ENCODE measurements at places on chromosomes 6 and 20.
A peak's percentile ranks its signal among the peaks of the same experiment; 100 is the strongest.

- DNase-seq = no peak
These were observed 88.2 kb downstream of the ZFP64 start for GRCh38 chr20:52103335-52103912.

DNA sequence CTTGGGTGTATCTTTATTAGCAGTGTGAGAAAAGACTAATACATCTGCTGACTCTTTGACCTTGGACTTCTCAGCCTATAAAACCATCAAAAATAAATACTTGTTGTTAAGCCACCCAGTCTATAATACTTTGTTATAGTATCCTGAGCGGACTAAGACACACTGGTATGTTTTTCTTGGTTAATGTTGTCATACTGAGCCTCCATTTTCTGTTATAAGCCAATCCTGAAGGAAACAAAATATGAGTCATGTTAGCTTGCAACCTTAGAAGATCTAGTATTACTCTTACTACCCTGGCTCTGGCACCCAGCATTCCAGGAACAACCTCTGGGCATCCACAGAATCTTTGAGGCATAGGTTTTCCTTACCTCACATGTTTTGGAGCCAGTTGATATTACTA, 307.2 kb downstream of the FRK start:
- no peak for DNase-seq

GRCh38 chr6:169490246-169490641, 211.6 kb downstream of the WDR27 start:
- DNase-seq = no peak

DNA sequence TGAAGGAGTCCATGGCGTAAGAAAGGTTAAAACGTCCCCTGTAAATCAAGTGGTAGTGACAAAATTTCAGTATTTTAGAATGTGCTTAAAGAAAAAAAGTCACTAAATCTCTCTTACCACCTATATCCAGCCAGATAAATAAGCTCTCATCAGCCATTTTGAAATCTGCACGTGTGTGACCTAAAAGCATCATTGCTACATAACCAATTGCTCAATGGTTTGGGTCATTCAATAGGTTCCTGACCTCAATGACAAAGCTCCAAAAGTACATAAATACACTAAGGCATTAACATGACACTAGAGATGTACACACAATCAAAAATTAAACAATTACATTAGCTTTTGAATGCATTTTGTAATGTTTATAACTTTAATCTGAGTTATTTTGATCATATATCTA, 272.4 kb downstream of the GMDS start:
- DNase-seq = no peak

DNA sequence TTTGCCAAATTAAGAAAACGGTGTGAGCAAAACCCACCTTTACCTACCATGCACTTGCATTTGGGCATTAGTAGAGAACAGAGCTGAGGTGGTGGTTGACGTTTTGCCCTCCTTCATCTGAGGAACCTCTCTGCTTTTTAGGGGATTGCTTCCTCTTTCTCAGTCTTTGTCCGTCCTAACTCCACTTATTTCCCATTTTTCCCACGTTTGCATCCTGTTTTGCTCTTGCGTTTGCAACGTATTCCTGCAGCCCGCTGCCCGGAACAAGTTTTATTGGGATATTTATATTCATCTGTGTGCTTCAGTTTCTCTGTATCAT, 374 bp upstream of the SERINC1 start:
- no peak for DNase-seq

GRCh38 chr6:149138089-149138488, 179.4 kb upstream of the TAB2 start:
- no peak for DNase-seq

- DNase-seq = no peak
These were observed 61.7 kb upstream of the SUPT3H start for GRCh38 chr6:45439459-45439858.

DNA sequence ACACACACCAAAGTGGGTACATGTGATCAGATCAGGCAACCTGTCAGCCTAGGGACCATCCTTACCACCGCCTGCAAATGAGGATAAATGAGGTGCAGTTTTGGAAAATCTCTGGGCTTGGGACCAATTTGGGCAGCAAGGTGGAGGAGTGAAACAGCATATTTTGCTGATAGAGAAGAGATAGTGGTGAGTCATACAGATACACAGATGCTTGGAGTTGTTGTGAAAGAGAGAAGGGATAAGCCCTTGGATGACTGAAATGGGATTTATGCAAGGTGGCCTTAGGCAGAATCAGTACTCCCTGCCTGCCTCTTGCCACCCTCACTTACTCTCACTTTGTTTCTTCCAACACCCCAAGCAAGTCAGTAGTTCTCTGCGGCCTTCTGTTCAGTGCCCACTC, 34.7 kb downstream of the BMP2 start:
- DNase-seq = no peak

GRCh38 chr20:58712151-58712791, 19.7 kb downstream of the NPEPL1 start:
- no peak for DNase-seq

DNA sequence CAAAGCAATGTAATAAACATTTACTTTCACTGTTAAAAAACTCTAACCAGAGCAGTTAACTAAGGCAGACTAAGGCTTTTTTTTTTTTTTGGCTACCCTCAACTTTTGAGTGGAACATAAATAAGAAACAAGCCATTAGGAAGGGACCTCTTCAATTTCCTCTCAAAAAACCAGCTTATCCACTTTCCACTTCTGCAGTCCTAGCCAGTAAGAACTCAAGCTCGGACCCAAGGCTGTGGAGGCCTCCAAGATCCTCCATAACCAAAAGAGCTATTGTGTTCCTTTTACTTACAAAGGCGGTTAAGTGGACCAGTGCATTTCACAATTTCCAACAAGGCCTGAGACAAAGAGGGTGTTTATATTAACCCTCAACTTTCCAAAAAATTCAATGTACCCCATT, 5.3 kb downstream of the KCNK5 start:
- no peak for DNase-seq

DNA sequence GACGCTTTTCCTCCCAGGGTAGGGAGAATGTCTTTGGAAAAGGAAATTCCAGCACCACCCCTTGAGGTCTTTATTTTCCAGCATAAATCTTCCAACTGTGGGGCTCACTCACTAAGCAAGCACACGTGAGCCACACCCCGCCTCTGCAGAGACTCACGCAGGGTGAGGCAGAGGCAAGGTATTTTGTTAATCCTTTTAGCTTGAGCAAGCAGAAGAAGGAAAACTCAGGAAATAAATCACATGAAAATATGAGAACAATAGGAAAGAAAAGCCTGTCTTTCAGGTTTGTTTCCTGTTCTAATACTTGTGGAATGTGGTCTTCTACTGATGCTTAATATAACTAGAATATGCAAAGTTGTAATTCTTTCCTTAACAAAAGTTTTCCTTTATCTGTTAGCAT, 4.1 kb upstream of the PHACTR2 start:
- DNase-seq = no peak

DNA sequence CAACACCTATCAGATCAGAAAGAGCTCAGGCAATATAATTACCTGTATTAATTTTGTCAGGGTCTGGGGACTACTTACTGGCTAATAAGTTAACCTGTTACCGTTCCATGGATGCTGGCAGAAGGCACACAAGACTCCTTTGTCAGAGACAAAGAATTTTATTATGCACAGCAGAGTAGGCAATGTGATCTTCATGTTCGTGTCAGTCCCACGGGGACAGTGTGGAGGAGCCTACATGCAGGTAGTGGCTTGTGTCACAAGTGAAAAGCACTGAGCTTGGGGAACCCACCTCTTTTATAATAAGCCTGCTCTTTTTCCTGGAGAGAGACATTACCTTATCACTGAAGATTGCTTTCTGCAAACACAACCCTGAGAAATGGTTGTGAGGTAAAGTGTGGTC, 96.9 kb downstream of the CD164 start:
- DNase-seq = no peak

GRCh38 chr6:108164543-108164814, 1.3 kb upstream of the NR2E1 start:
- no peak for DNase-seq

DNA sequence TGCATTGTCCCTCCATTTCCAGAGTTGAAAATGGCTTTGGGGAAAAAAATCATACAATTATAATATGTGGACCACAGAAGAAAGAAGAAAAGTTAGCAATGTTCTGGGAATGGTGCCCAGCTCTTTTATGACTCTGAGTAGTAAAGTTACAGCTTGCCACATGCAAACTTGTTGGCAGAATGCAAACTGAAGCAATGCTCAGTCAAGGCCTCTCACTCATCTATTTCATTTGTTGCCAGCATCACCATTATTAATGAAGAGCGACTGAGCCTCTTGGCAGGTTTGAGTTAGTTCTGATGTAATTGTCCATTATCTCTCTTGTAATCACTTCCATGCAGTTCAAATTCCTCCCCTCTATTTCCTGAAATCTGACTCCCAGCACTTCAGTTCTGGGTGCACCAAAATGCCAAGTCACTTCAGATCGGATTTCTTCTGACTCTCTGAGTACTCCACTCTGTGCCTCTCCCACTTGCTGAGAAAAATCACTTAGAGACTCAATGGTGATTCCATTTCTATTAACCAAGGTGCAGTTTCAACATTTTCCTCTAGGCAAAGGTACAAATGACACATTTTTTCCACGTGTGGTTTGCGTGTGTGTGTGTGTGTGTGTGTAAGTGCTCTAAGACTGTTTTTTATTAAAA, 154.4 kb upstream of the STMND1 start:
- DNase-seq = no peak

DNA sequence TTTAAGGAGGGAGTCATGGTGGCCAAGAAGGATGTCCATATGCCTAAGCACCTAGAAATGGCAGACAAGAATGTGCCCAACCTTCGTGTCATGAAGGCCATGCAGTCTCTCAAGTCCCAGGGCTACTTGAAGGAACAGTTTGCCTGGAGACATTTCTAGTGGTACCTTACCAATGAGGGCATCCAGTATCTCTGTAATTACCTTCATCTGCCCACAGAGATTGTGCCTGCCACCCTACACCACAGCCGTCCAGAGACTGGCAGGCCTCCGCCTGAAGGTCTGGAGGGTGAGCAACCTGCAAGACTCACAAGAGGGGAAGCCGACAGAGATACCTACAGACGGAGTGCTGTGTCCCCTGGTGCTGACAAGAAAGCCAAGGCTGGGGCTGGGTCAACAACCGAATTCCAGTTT, 115.0 kb downstream of the HFE start:
- DNase-seq = no peak

DNA sequence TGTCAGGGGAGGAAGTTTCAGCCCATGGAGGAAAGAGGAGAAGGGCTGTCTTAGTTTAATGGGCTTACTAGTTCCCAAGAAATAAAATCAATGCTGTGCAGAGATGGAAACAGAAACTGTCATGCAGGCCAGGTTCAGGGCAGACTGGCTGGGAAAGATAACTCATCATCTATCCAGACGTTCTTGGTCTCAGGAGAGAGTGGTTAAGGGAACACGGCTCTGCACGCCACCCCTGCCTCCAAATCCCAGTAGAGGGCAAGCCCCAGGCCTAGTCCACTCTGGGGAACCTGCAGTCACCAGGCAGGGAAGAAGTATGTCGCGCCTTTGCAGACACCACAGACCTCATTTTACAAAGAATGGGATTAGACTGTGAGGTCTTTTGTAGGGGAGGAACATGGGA, 12.5 kb downstream of the ALDH8A1 start:
- no peak for DNase-seq

DNA sequence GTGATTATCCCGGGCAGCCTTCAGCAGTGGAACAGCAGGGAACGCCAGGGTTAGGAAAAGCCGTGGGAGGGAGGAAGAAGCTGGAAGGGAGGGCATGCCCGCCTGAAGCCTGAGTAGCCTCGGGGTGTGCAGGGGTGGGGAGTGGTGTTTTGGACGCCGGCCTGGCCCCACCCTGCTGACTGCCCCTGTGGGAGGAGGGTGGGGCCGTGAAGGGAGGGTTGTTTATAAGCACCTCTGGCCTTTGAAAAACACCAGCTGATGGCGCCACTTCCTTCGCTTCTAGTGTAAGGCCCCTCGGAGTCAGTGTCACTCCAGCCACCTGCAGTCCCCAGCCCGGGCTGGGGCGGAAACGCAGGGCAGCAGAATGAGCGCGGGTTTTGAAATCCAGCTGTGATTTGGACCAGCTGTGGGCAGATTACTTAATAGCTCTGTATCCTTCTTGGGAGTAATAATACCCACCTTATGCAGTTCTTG, 52.8 kb upstream of the BMP6 start:
- peak; percentile 63 for DNase-seq

DNA sequence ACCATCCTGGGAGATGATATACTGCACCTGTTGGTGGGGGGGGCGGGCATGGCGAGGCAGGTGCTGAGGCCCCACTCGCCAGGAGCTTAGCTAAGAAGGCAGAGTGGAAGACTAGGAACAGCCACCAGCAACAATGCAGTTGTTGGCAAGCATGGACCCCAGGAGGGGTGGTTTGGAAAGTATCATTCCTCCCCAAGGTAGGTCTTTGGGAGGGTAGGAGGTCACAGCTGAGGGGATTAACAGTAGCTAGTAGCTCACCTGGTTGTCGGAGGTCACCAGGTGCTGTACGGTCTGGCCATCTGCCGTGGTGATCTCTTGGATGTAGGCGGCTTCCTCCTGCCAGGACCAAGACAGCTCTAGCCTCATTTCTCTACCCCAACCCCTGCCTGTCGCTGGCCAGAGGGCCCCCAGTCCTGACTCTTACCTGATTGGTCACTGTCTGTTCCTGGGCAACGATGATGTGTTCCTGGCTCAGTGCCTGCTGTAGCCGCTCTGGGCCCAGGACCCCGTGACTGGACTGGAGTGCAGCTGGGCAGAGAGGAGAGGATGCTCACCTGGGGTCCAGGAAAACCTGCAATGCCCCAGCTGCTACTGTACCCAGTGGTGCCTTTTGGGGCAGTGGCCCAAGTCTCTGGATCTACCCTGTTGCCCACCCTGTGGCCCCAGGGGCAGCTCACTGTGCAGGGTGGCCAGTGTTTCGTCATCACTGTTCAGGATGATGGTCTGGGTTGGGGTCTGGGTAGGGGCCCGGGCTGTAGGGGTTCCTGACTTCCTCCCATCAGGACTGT, 15.3 kb downstream of the PCIF1 start:
- DNase-seq = no peak

GRCh38 chr6:12039540-12040459, 27.7 kb downstream of the HIVEP1 start:
- DNase-seq = no peak

DNA sequence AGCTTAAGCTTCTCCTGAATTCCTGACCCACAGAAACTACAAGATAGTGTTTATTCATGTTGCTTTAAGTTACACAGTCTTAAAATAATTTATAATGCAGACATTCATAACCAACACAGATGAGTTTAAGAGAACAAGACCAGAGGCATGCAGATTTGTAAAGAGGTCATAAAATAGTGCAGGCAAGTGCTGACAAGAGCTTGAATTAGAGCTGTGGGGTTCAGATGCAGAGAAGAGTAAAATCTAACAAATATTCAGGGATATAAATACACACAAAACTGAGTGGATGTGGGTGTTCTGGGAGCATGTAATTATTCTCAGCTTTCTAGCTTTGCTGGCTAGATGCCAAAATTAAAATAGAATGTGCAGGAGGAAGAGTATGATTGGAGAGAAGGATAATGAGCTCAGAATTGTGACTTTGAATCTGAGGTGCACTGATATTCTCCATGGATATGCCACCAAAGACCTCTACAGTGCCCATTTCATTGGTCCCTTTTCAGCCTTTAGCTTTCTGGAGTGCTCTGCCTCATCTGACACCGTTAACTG, 291.9 kb upstream of the SGK1 start:
- no peak for DNase-seq

- DNase-seq = no peak
These were observed 151.3 kb downstream of the COL9A1 start for GRCh38 chr6:70151616-70152015.
